CD4-positive, alpha-beta T cell treated with Interferon alpha-2 for 1 hour (primary cell): ENCODE measurements at places on chromosomes 2 and 18.

GRCh38 chr2:83784947-83785346, 674.1 kb downstream of the SUCLG1 start:
- no peak for DNase-seq

- no peak for DNase-seq
Observed at GRCh38 chr2:101546376-101547058, 71.6 kb upstream of the RFX8 start.

GRCh38 chr2:74858281-74858680, 24.4 kb downstream of the HK2 start:
- no peak for DNase-seq

- DNase-seq: no peak
Observed at GRCh38 chr18:57772387-57772799, 30.7 kb downstream of the ATP8B1 start.

- peak; percentile 4 for DNase-seq
Observed at GRCh38 chr2:70767079-70767698, 811 bp downstream of the ADD2 start.

GRCh38 chr2:112480530-112481049, 1.4 kb upstream of the TTL start:
- DNase-seq: peak; percentile 21

GRCh38 chr2:208153156-208153555, 7.2 kb upstream of the CRYGB start:
- DNase-seq: no peak

DNA sequence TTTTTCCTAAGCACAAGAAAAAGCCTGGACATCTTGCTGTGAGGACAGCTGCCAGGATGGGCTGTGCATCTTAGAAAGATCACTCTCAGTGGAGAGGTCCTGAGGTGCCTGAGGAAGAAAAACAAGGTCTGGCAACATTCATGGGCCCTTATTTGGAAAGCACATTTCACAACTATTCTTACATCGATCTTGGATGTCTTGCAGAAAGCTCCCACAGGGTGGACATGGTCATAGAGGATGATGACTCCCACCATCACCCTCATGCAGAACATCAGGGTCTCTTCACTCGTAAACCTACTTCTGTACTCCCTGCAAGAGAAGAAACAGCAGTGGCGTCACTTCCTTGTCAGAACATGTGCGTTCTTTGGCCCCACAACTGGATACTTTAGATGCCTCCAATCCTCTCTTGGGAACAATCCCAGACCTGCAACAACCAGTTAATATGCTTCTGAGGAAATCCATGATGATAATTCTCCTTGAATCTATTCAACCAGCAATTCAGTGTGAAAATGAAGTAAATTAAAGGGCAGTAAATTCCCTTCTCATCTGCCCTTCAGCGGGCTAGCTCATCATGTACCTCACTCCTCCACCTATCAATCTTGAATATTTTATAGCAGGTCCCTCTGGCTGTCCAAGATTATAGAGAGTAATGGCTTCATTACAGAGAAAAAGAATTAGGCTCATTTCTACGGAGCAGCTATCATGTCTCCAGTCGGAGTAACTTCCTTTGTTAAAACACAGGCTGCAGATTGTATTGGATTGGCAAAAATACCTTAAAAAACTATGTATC, 106.2 kb downstream of the CYRIA start:
- DNase-seq: no peak

DNA sequence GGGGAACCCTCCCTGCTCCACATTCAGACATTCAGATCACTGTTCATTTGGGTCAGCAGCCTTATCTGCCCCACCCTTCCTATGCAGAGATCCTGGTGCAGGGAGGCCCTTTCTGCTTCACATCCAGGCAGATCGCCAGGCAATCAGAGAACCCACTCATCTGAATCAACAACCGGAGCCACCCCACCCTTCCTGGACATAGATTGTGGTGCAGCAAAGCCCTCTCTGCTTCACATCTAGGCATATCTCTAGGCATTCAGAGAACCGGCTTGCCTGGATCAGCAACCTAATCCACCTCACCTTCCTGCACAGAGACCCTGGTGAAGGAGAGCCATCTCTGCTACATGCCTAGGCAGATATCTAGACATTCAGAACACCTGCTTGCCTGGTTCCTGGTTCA, 184.5 kb upstream of the CNTNAP5 start:
- DNase-seq: no peak

- no peak for DNase-seq
Observed at GRCh38 chr2:102975996-102976975, 214.5 kb downstream of the TMEM182 start.

DNA sequence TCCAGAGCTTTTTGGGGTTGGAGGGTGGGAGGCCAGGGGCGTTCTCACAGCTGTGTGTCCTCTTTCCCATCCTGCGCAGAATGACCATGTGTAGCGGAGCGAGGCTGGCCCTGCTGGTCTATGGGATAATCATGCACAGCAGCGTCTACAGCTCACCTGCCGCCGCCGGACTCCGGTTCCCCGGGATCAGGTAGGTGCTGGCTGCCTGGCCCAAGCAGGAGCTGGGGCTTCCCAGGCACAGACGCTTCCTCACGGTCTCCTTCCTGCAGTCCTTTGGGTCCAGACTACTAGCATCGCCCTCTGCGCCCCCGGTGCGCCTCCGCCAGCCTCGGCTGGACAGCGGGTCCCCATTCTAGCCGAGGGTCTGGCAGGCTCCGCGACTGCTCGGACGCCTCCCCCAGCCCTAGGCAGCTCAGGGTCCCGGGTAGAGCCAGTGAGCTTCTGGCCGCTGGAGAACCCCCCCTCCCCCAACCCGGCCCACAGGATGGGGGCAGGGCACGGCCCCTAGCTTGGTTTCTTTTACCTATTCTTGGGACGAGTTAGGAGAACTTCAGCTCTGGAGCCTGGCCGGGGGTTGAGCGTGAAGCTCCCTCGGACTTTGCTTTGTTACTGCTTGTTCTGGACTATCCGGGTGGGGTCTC, 756 bp downstream of the ADCYAP1 start:
- DNase-seq: no peak

DNA sequence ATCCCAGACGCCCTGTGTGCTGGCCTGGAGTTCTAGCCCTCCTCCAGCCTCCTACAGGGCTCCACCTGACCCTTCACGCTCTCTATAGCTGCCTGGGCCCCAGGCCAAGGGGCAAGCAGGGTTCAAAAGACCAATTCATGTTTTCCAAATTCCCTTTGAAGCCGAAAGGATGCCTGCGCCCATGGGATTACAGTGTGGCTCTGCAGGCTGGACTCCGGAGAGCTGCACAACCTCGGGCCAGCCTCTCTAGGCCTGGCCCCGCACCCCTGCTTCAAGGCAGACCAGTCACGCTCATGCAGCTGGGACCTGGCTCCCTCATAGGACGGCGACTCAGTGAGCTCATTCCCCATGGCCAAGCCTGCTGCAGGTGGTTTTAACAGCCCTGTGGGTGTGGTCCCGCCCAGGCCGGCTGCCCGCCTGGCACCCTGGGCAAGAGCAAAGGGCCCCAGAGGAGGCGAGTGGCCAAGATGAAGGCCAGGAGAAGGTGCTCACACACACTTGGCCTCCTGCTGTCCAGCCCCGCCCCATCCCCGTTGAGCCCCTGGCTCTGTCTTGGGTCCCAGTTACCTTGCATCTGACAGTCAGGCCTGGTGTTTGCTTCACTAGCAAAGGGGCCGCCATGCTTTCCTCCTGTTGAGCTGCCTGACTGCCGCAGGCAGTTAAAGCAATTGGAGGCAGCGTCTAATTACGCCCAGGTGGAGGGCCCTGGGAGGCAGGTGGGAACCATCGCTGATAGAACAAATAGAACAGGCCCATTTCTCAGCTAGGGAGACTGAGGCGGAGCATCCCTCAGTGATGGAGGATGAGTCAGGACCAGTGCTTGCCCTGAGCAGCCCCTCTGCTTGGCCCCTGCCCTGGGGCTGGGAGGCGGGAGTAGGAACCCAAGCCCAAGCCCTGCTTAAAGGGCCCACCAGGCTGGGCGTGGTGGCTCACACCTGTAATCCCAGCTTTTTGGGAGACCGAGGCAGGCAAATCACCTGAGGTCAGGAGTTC, 56.9 kb downstream of the SMAD7 start:
- DNase-seq: no peak

GRCh38 chr2:98457045-98457696, 12.5 kb downstream of the INPP4A start:
- DNase-seq: no peak

DNA sequence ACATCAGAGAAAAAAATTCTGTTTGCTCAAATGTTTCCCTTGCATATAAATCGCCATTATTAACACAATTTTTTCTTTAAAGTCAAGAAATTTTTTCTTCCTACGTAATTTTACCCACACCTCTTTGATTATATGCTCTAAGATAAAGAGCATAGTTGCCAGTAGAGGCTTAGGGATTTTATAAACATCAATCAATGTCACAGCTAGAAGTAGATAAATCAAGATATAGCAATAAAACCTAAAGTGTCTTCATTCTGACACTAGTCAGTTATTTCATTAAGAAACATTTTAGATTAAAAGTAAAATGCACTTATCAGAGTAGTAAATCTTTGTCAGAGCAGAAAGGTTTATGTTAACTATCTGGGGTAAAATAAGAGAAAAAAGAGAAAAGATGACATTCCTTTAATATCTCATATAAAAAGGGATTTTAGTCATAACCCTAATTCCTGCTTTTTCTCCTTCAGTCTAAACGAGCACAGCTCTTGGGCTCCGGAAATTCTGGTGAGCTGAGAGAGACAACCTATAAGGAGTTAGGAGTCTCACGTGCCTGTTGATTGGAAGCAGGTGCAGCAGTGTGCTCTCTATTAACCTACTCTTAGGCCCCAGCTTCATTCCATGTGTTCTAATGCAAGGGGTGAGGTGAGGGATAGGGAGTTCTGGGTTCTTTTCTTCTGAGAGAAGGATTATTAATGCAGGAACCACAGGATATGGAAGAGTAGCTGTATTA, 172.4 kb upstream of the GULP1 start:
- DNase-seq: no peak

GRCh38 chr2:240299710-240300068, 135.8 kb upstream of the GPC1 start:
- no peak for DNase-seq

GRCh38 chr2:222283634-222284033, 15.2 kb downstream of the PAX3 start:
- no peak for DNase-seq

- no peak for DNase-seq
Observed at GRCh38 chr18:48590678-48591077, 51.8 kb downstream of the CTIF start.

DNA sequence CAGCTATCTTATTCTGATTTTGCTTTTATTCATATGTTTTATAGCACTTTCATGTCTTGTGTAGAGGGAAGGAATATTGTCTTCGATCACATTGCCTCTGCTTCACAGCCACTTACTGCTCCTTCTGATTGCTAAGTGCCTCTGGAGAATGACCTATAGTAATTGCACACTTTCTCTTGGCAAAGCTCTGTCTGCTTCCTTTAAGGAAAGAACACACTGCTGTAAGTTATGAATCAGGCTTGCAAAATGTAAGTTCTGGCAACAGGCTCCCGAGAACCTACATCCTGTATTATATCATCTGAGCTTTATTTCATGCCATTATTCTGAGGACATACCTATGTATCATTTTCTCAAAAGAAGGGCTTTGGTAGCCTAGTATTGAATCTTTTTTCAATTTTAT, 170.7 kb downstream of the ZNF804A start:
- DNase-seq: no peak

GRCh38 chr2:102424754-102425153, 1.8 kb downstream of the IL18RAP start:
- no peak for DNase-seq

- no peak for DNase-seq
Observed at GRCh38 chr2:10392951-10393639, 55.0 kb downstream of the ODC1 start.

- no peak for DNase-seq
Observed at GRCh38 chr2:85444629-85445172, 26.2 kb downstream of the SH2D6 start.

DNA sequence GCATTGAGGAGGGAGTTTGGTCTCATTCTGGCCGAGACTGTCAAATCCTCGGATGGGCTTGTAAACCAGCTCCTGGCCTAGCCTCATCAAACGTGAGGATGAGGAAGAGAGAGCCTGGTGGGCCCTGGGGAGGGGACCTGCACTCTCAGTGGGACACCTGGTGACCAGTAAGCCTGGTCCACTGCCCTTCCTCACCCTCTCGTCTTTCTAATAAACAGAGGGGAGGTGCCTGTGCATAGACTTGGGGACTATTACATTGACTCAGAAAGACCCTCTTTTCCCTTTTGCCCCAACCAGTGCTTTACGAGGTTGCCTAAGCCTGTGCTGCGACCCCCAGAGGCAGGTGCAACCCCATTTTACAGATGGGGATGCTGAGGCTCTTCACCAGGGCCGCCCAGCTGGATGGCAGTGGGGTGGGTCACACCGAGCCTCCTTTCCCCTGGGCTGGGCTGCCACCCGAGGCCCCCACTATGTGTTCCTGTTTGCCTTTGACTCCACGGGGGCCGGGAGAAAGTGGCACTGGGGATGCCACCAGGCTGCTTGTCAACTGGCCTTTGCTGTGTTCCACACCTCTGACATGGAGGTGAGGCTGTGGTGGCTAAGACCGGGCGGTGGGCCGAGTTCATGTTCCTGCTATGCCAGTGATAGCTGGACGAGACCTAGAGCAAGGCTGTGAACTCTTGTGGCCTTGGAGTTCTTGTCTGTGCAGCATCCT, 85.9 kb downstream of the GLI2 start:
- DNase-seq: no peak

- DNase-seq: no peak
Observed at GRCh38 chr2:127115471-127116199, 8.7 kb upstream of the BIN1 start.

GRCh38 chr2:143397884-143398614, 268.8 kb downstream of the ARHGAP15 start:
- DNase-seq: no peak

- no peak for DNase-seq
Observed at GRCh38 chr2:239920693-239921365, 104.3 kb downstream of the NDUFA10 start.

DNA sequence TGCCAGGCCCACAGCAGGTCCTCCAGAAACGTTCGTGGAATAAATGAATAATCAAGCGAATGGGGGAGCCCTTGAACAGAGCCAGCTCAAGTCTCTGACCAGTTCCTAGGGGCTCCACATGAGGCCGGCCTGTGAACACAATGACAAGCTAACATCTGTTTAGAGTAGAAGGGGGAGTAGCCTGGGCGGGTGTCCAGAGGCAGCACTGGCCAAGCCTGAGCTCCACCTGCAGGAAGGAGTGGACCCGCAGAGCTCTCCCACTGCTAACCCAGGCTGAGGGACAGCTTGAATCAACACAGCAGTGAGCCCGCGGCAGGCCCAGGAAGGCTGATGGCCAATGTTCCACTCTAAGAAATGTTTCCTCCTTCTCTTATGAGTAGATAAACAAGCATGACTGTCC, 234.8 kb upstream of the RAB6C start:
- DNase-seq: no peak

DNA sequence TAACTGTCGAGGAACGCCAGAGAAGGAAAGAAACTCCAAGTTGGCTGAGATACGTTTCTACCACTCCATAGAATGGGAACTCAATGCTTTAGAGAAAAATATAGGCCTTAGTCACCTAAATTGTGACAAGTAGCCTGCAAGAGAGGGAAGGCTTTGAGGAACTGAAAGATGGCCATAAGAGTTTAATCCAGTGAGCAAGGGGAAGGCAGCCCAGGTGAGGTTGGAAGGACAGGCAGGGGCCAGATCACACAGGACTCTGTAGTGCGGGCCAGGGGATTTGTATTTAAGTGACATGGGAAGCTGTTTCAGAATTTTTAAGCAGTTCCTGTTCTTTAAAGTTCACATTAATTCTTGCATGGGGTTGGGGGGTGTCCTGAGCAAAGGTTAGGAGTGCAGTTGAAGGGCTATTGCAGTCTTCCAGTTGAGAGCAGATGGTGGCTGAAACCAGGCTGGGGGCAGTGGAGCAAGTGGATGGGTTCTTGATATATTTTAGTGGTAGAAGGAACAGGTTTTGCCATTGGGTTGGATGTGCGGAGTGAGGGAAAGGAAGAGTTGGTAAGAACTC, 138.9 kb upstream of the PELI1 start:
- no peak for DNase-seq
